ENCODE measurements at places on chromosomes 2 and 18. TPM values are rescaled to one million over a fixed set of nuclear protein-coding genes. Genes with fewer than 3 reads are reported as not detected.

FAM228A gene
- polyA plus RNA-seq = not detected

CHRNG gene
- polyA plus RNA-seq = not detected

MALL gene
- polyA plus RNA-seq = 139 TPM

RBM44 gene
- polyA plus RNA-seq = not detected

EFHD1 gene
- 0.92 TPM for polyA plus RNA-seq

STON1 gene
- polyA plus RNA-seq = 6.1 TPM

SLC19A3 gene
- 1.2 TPM for polyA plus RNA-seq

CRYBA2 gene
- polyA plus RNA-seq = 5.5 TPM
